ENCODE measurements at places on chromosomes 6 and 20.

- no peak for DNase-seq
Measured at GRCh38 chr6:109050012-109050411, 44.6 kb downstream of the SESN1 start.

GRCh38 chr6:152595499-152595898 is 41.7 kb downstream of the SYNE1 start:
- DNase-seq, result no peak

- DNase-seq, result no peak
Measured at GRCh38 chr20:49521356-49521755, 38.9 kb upstream of the KCNB1 start.

DNA sequence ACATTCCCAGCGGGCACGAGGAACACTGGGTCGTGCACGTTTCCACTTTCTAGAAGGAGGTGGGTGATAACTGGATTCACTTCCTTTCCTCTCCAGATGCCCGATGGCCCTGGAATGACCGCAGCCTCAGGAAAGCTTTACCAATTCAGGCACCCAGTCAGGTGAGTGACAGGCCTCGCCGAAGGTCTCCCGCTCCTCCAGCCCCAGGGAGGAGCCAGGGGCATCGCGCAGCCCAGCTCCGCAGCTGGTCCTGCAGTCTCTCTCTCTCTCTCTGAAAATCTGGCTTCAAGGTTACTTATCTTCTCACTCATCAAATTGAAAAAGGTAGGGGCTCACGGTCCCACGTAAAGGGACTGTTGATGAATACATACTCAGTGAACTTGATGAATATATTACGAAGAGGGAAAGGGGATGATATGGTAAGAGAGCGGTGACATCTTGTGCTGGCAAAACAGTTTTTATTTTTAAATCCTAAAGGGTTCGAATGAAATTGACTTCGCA is 891 bp downstream of the RIPPLY2 start:
- DNase-seq, result no peak

DNA sequence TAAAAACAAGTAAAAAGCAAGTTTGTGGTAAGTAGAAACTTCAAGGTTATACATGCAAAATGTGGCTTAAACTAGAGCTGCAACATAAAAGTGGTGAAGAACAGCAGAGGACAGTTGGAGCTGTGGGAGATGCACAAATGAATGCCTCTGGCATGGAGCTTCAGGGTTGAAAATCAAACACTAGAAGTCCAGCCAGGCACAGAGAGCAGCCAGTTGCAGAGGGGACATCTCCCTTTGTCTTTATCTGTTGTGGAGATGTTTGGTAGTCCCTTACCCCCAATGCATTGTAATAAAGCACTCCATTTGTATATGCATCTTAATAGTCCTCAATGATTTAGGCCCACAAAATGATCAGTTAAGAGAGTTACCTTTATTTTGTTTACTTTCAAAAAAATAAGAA is 73.1 kb upstream of the C20orf144 start:
- no peak for DNase-seq

GRCh38 chr6:79301290-79301689 is 66.8 kb upstream of the HMGN3 start:
- no peak for DNase-seq

DNA sequence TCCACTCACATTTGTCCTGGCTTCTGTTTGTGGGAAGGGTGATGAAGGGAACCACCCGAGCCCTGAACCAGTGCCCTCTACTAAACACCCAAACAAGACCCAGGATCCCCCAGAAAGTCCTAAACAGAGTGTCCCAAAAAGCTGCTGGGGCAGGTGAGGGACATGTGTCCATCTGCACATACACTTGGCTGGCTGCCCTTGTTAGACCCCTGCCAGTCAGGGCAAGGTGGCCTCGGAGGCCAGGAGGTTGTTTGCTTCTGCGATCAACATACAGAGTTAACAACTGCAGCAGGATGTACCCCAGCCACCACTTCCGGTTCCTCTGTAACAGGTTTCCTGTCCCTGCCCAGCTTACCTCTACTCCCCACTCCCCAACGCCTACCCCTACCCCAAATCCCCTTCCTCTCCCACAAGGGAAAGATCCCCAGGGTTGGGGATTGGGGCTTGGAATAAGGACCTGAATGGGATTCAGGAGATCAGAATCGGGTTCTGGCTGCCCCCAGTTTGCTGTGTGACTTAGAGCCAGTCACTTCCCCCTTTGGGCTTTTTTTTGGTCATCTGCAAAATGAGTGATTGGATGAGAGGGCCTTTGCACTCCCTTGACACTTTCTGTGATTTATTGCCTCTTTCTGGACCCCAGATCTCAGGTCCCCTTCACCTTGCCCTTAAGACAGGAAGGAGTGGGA is 13.9 kb downstream of the DEF6 start:
- DNase-seq, result peak; percentile 51

DNA sequence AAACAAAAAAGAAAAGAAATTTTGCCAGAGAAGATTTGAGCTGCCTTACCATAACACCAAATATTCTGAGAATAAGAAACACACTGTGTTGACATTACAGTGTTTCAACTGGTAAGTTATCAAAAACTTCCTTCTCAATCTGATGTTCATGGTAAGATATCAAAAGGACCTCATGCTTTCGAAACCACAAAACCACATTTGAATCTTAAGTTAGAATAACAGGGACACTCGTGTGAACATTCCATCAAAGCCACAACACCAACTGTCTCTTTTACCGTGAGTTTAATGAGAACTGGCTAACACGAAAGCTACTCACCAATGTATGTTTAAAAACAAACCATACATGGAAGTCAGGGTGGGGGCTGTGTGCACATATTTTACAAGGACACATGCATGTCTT is 73.0 kb upstream of the OPRM1 start:
- no peak for DNase-seq

- no peak for DNase-seq
Measured at GRCh38 chr6:68726992-68727391, 91.9 kb downstream of the ADGRB3 start.

DNA sequence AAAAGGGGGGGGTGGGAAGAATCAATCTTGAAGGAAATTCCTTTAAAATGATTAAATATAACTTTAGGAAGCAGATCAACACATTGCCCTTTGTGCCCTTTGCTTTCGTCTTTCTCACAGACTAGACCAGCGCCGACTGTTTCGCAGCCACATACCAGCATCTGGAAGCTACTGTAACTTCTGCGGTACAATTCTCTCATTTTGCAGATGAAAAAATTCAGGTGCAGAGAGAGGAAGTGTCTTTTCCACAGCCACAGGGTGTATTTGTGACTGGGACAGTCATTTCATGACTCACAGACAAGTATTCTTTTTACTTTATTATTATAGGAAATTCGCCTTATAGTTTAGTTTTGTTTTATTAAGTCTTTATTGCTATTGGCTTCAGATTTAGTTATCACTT is 84.2 kb downstream of the UST start:
- DNase-seq, result no peak

- no peak for DNase-seq
Measured at GRCh38 chr20:53647286-53647821, 53.7 kb upstream of the ZNF217 start.

DNA sequence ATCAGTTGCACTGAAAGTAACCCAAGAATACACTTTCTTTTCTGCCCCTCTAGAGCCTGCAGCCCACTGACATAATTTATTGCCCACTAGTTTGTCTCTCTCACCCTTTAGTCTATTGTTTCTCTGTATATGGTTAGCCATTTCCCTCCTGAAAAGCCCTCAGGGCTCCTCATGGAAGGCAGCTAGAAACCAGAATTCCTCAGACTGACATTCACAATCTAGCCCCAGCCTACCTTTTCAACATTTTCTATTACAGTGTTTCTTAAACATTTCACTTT is 21.4 kb upstream of the PAQR8 start:
- no peak for DNase-seq

- DNase-seq, result no peak
Measured at GRCh38 chr20:62258499-62259293, 20.4 kb downstream of the OSBPL2 start.

- no peak for DNase-seq
Measured at GRCh38 chr20:20148779-20149178, 96.4 kb downstream of the CFAP61 start.

GRCh38 chr20:4667371-4667773 is 54.3 kb upstream of the PRND start:
- DNase-seq, result no peak

DNA sequence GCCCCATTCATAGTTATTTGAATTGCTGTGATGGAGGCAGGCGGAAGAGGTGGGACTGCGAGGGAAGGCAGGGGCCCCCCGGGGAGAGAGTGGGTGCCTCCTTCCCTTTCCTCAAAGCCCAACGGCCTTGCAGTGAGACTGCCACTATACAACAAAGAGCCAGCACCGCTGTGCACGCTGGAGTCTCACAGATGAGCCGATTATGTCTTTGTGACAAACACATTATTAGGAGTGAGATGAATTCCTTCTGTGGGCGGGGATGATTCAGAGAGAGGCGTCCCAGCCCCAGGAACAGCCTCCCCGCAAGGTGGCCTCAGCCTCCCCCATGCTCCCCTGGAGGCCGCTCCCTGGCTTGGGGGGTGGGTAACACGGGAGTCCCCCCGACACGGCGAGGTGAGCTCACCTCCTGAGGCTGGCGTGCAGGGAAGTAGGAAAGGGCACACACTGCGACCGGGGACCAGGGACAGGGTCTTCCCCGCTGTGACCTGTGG is 26.7 kb downstream of the NTSR1 start:
- peak; percentile 14 for DNase-seq

GRCh38 chr6:53320964-53321363 is 27.8 kb downstream of the ELOVL5 start:
- no peak for DNase-seq

DNA sequence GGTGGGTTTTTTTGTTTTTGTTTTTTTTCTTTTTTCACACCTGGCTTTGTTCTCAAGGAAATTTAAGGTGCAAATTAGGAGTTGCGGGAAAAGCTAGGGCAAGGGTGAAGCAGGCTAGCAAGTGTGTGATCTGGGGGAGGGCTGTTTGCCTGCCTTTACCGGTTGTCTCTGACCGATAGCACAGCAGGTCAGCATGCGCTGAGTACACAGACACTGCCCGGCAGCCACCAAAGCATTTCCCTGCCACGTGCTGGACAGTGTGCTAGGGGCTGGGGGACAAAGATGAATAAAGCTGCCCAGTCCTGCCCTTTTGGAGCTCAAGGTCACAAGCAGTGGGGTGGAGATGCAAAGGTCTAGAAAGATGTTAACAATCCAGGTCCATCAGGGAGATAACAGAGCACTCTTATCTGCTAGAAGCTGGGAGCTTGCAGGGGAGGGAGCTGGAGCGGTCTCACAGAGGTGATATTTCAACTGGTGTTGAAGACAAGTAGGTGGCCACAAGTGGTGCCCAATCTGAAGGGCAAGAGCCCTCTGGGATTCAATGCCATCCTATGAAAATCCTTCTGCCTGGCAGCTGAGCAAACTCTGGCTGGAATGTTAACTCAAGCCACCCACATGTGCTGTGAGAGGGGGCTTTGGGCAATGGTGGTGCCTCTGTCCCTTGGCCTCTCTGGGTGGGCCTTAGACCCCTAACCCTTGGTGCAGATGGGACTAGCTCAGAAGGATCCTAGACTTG is 24.5 kb downstream of the TTBK1 start:
- no peak for DNase-seq

GRCh38 chr20:34042262-34042661 is 48.6 kb downstream of the RALY start:
- no peak for DNase-seq

- DNase-seq, result peak; percentile 73
Measured at GRCh38 chr20:31822421-31823330, 3.5 kb downstream of the MYLK2 start.

- no peak for DNase-seq
Measured at GRCh38 chr6:70823651-70824050, 133.2 kb downstream of the B3GAT2 start.

- DNase-seq, result no peak
Measured at GRCh38 chr6:47351621-47352020, 41.9 kb upstream of the TNFRSF21 start.

DNA sequence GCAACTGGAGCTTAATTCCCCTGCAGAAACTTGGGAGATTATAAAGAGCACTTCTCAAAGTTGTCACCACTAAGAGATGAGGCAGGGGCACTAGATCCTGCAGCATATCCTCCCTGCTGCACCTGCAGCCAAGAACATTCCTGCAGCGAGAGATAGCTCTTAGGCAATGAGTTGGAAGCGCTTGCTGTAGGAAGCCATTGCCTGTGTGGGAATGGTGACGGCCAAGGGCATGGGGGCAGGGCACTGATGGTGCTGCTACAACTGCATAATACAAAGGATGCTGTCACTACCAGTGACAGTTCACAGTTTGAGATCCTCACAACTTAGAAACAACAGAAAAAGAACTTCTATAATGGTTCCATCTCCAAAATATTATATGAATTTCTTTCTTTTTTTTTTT is 89.9 kb downstream of the CDS2 start:
- no peak for DNase-seq

DNA sequence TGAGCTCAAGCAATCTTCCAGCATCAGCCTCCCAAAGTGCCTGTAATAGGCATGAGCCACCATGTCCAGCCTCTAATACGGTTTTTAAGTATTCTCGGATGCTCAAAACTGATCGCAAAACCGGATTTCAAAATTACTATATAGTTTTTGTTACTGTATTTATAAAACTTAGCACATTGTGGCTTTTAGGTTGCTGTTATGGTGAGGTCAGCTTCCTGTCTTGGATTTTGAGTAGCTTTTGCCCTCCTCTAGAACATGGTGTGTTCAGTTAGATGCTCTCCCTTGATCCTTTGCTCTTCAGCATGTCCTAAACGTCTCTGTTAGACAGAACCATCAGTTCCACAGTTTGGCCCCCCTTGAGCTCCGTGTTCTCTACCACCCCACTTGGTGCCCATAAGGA is 96.2 kb downstream of the RPP40 start:
- DNase-seq, result no peak

DNA sequence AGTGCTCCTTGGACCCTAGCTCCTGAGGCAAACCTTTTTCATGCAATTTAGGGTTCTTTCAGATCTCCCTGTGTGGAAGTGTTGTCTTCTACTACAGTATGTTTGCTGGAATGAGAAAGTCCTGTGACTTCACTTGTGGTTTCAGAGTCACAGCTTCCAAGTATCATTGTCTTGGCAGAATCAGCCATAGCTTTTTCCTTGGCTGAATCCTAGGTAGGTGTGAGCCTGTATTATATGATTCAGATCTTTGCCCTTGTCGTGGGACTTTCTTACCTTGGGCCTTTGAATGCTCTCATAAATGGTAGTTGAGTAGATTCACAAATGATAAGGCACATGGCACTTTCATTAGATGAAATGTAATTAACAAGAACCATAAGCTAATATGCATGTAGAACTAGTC is 16.5 kb downstream of the CARMIL1 start:
- no peak for DNase-seq

DNA sequence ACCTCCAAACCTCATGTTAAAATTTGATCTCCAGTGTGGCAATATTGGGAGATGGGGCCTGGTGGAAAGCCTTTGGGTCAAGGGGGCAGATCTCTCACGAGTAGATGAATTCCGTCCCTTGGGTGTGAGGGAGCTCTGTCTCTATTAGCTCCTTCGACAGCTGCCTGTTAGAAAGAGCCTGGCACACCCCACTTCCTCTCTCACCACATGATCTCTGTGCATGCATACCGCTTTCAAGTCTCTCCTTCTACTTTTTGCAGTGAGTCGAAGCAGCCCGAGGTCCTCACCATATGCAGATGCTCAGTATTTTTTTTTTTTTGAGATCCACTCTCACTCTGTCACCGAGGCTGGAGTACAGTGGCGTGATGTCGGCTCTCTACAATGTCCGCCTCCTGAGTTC is 176.9 kb downstream of the SYNDIG1 start:
- no peak for DNase-seq

All from activated CD4-positive, alpha-beta T cell treated with anti-CD3 and anti-CD28 coated beads, Interleukin-2, amount 50 U/mL, for 48 hours (primary cell).